Dorsolateral prefrontal cortex (tissue), 122 donors: ENCODE measurements at places on chromosomes 16 and 17. TPM values are rescaled to one million over a fixed set of nuclear protein-coding genes. Genes with fewer than 3 reads are reported as not detected.

Gene USH1G
- total RNA-seq = not detected

DNA sequence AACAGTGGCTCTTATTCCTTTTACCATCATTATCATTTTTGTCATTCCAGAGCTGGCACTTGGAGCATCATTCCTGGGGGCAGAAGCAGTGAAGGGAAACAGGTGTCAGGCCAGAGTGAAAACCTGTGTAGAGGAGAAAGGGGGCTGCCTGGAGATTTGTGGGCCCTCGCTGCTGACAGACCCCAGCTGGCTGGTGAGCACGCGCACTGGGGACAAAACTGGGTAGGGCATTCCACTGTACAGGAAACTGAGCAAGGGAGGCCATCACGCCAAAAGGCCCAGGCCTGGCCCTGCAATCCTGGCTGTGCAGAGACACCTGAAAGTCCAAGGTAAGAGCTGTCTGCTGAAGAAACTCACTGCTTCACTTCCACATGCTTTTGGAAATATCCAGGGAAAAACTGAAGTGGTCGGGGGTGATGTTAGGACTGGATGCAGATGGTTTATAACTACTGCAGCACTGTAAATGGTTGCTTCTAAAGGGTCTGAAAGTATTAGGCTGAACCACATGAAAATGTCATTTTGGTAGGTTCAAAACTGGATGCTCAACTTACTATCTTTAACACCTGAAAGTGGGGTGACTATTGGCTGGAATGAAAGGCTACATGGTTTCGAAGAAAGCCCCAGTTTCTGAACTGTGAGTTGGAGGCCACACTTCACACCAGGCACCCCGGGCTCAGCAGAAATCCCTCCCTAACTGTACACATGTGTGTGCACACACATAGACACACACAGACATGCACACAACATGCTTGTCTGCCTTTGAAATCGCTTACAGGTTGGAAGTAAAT is 225.0 kb downstream of the C16orf78 start:
- peak; percentile 12 for DNase-seq

DNA sequence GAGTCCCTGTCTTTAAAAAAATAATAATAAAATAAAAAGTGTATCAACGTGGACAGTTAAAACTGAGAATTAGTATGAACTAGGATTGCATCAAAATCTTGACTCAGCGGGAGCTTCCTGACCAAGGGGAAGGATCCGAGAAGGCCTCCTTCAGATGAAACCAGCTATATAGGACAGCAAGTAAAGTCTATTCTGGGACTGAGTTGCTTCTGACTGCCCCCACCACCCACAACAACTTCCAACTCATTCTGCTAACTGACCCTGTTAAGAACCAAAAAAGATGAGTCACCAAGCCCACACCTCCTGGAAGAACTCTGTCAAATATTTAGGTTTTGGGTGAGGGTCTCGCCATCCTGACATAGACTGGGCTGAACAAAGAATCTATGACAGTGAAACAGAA is 24.9 kb downstream of the MPP3 start:
- DNase-seq = no peak

Gene SYNGR3
- 166 TPM for total RNA-seq

DNA sequence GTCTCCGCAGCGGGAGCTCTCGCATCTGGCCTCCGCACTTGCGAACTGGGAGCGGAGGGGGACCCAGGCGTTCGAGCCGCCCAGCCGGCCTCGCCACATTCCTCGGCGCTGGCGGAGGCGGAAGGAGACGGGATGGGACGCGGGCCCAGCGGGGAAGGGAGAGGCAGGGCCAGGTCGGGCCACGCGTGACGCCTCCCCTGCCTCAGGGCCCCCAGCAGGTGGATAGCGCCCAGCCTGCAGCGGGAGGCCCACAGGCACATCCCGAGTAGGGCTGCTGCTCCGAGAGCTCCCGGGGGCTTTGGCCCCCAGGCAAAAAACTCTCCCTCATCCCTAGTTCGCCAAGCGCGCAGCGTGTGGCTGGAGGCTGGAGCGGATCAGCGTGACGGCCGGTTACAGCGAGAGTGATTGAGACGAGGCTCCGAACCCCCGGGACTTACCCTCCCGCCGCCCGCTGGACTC is 800 bp downstream of the PLEKHH3 start:
- DNase-seq = peak; percentile 58
